HepG2 (cell line): ENCODE measurements at places on chromosomes 16 and 17. TPM values are rescaled to one million over a fixed set of nuclear protein-coding genes. Genes with fewer than 3 reads are reported as not detected.

- H3K27ac ChIP-seq: no peak overlapping the region
- H3K27me3 ChIP-seq: no peaks in the 10 kb centered on the region
- H3K36me3 ChIP-seq: no peaks in the 10 kb centered on the region
- DNase-seq: no peak
- no peak overlapping the region for H3K4me3 ChIP-seq
- H3K4me1 ChIP-seq: peaks cover 8% of the 10 kb centered on the region
Observed at GRCh38 chr17:80045703-80046102, 9.3 kb downstream of the CCDC40 start.

DNA sequence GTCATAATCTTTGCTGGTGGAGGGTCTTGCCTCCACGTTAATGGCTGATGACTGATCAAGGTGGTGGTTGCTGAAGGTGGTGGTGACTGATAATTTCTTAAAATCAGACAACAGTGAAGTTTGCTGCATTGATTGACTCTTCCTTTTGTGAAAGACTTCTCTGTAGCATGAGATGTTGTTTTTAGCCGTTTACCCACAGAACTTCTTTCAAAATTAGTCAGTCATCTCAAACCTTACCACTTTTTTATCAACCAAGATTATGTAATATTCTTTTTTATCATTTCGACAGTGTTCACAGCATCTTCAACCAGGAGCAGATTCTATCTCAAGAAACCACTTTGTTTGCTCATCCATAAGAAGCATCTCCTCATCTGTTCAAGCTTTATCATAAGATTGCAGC, 5.9 kb downstream of the UQCRC2 start:
- H3K27me3 ChIP-seq: no peaks in the 10 kb centered on the region
- H3K4me3 ChIP-seq: no peak overlapping the region
- H3K27ac ChIP-seq: no peak overlapping the region
- H3K36me3 ChIP-seq: peaks cover 78% of the 10 kb centered on the region
- H3K4me1 ChIP-seq: peaks cover 23% of the 10 kb centered on the region

DNA sequence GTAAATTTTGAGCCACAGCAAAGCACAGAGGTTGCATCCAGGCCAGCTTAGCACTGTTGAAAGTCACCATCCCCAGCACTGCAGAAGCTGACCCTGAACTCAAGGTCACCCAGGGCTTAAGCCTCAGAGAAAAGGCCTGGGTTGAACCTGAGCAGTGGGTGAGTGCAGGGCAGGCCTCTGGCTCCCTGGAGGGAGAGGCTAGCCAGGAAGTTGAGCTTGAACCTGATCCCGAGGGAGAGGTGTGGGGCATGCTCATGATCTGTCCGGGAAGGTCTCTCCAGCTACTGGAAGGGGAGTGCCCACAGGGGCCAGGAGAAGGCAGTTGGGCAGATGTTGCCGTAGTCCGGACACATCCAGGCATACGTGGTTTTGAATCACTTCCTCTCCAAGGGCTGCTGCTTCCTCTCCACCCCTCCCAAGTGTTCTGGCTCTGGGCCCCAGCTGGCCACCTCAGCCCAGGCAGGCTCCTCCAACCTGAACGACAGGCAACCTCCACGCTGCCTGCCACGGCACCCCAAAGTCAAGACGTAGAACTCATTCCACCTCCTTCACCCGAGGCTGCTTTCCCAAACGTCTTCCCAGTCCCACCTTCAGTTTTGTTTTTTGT, 18.4 kb downstream of the CARHSP1 start:
- DNase-seq: peak; percentile 91
- peak overlapping the region; percentile 44 for H3K27ac ChIP-seq
- H3K4me3 ChIP-seq: no peak overlapping the region
- H3K36me3 ChIP-seq: peaks cover 93% of the 10 kb centered on the region
- peaks cover 31% of the 10 kb centered on the region for H3K4me1 ChIP-seq

- H3K4me1 ChIP-seq: peaks cover 11% of the 10 kb centered on the region; the same call in 1 of the 2 replicates
- DNase-seq: no peak
- H3K27me3 ChIP-seq: peaks cover 29% of the 10 kb centered on the region
- H3K4me3 ChIP-seq: no peak overlapping the region
- H3K36me3 ChIP-seq: no peaks in the 10 kb centered on the region
- no peak overlapping the region for H3K27ac ChIP-seq
Observed at GRCh38 chr16:15775663-15776304, 81.0 kb downstream of the MYH11 start.

GRCh38 chr16:31273676-31274075, 13.9 kb downstream of the ITGAM start:
- no peak overlapping the region for H3K4me3 ChIP-seq
- no peak overlapping the region for H3K27ac ChIP-seq
- H3K36me3 ChIP-seq: no peaks in the 10 kb centered on the region
- H3K4me1 ChIP-seq: no peaks in the 10 kb centered on the region
- no peaks in the 10 kb centered on the region for H3K27me3 ChIP-seq

- no peak overlapping the region for H3K4me3 ChIP-seq
- peak; percentile 15 for DNase-seq
- no peaks in the 10 kb centered on the region for H3K36me3 ChIP-seq
- H3K27me3 ChIP-seq: peaks cover 2% of the 10 kb centered on the region; the same call in 1 of the 2 replicates
Observed at GRCh38 chr17:9959377-9959981, 54.4 kb upstream of the RCVRN start.

- no peak overlapping the region for H3K27ac ChIP-seq
- no peak overlapping the region for H3K4me3 ChIP-seq
- H3K27me3 ChIP-seq: no peaks in the 10 kb centered on the region
- peaks cover 2% of the 10 kb centered on the region for H3K4me1 ChIP-seq
Observed at GRCh38 chr17:17952691-17953090, 19.5 kb downstream of the TOM1L2 start.

DNA sequence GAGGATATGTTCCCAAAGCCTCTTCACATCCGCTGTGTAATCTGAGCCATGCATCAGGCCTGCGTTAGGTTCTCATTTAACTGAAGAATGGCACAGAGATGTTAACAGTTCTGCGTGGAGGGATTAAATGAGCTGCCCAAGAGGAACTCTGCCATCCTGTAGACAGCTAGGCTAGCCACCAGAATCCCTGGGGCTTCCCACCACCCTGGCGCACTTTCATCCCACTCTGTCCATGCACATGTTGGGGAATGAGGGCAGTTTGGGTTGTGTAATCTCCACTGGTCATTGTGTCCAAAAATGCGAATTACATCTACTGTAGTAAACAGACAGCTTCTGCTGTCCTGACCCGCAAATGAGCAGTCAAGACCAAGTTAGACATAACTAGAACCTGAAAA, 1.0 kb upstream of the GLG1 start:
- peak overlapping the region; percentile 99; the same call in 1 of the 2 replicates for H3K4me3 ChIP-seq
- peak overlapping the region; percentile 81 for H3K27ac ChIP-seq
- peaks cover 3% of the 10 kb centered on the region; the same call in 1 of the 3 replicates for H3K27me3 ChIP-seq
- peaks cover 52% of the 10 kb centered on the region for H3K4me1 ChIP-seq
- DNase-seq: no peak

- peak; percentile 83 for DNase-seq
- no peaks in the 10 kb centered on the region for H3K36me3 ChIP-seq
- peaks cover 93% of the 10 kb centered on the region for H3K4me1 ChIP-seq
- no peak overlapping the region for H3K4me3 ChIP-seq
- H3K27ac ChIP-seq: no peak overlapping the region
Observed at GRCh38 chr17:78133971-78134898, 3.7 kb downstream of the TMC8 start.

DNA sequence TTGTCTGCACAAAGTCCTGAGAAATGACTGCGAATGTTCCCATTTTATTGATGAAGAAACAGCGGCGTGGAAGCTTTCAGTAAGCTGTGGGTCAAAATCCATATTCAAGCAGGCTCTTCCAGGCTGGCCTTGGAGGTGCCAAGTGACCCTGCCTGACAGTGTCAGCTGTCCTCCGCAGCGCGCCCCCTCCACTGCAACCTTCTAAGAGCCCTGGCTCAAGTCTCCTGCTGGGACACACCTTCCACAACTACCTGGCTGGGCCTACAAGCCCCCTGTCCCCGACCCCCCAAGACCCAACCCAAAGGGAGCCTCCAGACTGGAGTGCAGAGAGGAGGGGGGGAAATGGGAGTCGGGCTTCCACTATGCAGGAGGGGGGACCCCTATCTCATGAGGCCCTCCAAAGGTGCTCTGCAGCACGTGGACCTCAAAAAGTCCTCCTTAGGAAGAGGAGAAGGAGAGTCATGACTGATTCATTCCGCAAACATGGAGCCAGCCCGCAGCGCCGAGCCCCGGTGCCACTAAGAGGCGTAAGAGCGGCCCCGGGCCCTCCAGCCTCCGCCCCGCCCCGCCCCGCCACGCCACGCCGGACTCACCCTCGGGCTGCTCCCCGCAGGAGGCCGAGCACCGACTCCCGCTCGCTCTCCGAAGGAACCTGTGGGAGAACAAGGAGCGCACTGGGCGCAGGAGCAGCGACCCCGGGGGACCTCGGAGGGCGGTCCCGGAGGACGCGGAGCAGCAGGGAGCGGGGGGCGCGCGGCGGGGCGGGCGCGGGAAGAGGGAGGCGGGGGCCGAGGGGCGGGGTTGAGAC, 574 bp downstream of the MPP3 start:
- peaks cover 21% of the 10 kb centered on the region for H3K4me1 ChIP-seq
- peaks cover 3% of the 10 kb centered on the region; the same call in 1 of the 2 replicates for H3K27me3 ChIP-seq
- no peak overlapping the region for H3K27ac ChIP-seq
- peak overlapping the region; percentile 73 for H3K4me3 ChIP-seq
- peak; percentile 21 for DNase-seq

- H3K27ac ChIP-seq: peak overlapping the region; percentile 8
- DNase-seq: peak; percentile 16
- H3K4me1 ChIP-seq: peaks cover 59% of the 10 kb centered on the region
- no peaks in the 10 kb centered on the region for H3K27me3 ChIP-seq
Observed at GRCh38 chr16:50208460-50208931, 55.4 kb downstream of the TENT4B start.

DNA sequence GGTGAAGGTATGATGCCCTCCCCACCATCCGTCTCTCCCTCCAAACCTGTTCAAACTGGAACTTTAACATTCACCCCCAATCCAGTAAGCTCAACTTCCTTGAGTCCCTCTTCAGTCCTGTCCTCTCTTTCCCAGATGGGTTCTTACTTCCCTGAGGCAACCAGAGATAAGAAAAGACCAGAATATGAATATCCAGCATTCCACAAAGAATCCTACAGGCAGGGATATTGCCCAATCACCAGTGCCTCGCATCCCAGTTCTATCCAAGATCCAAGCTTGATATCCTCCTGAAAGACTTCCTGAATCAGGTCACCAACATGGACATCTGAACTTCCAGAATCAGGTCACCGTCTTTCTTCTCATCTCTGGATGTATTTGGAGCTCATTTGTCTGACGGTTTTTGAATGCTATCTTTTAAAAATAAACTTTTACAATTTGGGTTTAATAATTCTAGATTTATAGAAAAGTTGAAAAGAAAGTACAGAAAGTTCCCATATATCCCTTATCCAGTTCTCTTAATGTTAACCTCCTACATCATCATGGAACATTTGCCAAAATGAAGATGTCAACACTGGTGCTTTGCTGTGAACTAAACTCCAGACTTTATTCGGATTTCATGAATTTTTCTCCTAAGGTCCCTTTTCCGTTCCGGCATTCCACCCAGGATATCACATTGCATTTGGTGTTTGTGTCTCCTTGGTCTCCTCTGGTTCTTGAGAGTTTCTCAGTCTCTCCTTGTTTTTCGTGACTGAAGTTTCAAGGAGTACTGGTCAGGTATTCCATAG, 13.7 kb upstream of the COL1A1 start:
- H3K27ac ChIP-seq: no peak overlapping the region
- H3K36me3 ChIP-seq: no peaks in the 10 kb centered on the region
- no peak for DNase-seq
- no peaks in the 10 kb centered on the region for H3K27me3 ChIP-seq

DNA sequence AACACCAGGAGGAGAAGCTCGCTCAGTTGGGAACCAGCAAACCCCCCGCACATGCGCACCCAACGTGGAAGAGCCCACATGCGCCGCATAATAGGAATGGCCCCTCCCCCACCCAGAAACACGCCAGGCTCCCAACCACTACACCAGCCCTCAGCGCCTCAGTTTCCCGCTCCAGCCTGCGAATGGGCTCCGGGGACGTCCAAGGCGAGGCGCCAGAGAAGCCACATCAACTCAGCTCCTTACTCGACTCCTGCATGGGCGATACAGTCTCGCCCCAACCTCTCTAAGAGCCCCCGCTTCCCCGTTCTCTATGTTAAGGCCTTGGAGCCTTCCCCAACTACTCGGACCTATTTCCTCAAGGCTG, 504 bp downstream of the SRSF1 start:
- no peaks in the 10 kb centered on the region; the same call in 2 of the 3 replicates for H3K27me3 ChIP-seq
- peak overlapping the region; percentile 99 for H3K4me3 ChIP-seq
- H3K27ac ChIP-seq: peak overlapping the region; percentile 99
- peak; percentile 77 for DNase-seq
- H3K36me3 ChIP-seq: peaks cover 4% of the 10 kb centered on the region

DNA sequence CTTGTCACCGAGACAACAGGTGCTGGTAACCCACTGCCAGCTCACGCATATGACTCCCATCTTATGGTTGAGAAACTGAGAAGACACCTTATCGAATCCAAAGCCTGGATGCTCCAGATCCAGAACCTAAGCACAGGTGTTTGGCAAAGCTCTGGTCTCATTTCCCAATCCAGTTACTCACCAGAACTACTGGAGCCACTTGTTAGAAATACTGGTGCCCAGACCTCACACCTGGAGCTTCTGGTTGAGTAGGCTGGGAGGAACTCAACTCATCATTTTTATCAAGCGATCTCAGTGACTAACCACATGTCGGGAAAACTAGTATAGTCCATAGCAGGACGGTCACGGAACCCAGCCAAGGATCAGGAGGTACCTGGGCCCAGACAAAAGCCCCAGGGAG, 86.7 kb upstream of the RCVRN start:
- H3K27ac ChIP-seq: no peak overlapping the region
- H3K4me3 ChIP-seq: no peak overlapping the region
- H3K27me3 ChIP-seq: peaks cover 3% of the 10 kb centered on the region; the same call in 1 of the 3 replicates
- no peaks in the 10 kb centered on the region for H3K36me3 ChIP-seq
- no peak for DNase-seq
- H3K4me1 ChIP-seq: no peaks in the 10 kb centered on the region

DNA sequence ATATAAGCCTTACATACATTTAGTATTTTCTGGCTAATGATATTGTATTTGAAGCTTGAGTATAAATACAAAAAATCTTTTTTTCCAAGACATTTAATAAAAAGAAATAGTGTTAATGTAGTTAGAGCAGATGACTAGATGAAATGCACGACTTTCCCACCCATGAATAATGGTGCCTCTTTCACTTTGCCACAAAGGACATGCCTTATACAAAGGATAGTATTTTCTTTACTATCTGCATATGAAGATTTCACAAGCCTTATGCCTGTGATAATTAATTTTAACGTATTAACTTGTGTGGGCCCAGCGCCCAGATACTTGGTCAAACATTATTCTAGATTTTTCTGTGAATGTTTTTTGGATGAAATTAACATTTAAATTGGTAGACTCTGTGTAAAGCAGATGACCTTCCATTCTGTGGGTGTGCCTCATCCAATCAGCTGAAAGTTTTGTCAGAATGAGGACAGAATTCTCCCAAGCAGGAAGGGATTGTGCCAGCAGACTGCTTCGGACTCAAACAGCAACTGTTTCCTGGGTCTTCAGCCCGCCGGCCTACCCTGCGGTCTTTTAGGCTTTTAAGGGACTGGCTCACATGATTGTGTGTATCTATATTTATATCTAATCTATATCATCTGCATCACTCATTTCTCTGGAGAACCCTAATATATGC, 115.4 kb downstream of the USP22 start:
- H3K27ac ChIP-seq: no peak overlapping the region
- DNase-seq: no peak
- peaks cover 3% of the 10 kb centered on the region; the same call in 1 of the 3 replicates for H3K36me3 ChIP-seq
- no peak overlapping the region for H3K4me3 ChIP-seq
- peaks cover 5% of the 10 kb centered on the region; the same call in 1 of the 2 replicates for H3K4me1 ChIP-seq

Gene CLEC19A
- not detected in 2 replicates for total RNA-seq

Gene TP53TG3C
- not detected in 2 replicates for total RNA-seq

Gene ADAM11
- total RNA-seq: 0.44 and 0.91 TPM in 2 replicates

Gene SALL1
- total RNA-seq: 12.3 and 18.5 TPM in 2 replicates

Gene ADGRG1
- 2.8 and 5.9 TPM in 2 replicates for total RNA-seq
